ENCODE measurements at places on chromosomes 1 and 21.

- DNase-seq = no peak
These were observed 2.8 kb upstream of the ZC3H12A start for GRCh38 chr1:37471345-37472231.

DNA sequence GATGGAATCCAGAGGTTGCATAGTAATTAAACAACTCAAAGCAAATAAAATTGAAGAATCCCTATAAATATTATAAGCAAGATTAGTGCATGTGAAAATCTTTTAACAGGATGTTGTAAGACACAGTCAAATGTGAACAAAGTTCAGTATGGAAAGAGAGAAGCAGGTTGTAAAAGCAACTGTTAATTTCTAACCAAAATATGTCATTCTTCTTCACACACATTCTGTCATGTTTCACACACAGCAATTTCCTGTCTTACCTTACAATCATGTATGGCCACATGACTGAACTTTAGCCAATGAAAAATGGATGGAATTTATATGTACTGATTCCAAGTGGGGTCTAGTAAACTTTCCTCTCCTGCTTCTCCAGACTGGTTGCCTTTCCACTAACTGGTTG lies 527.7 kb upstream of the TMPRSS15 start:
- no peak for DNase-seq

GRCh38 chr1:160363951-160364735 lies 2.7 kb upstream of the NHLH1 start:
- no peak for DNase-seq

GRCh38 chr21:45522986-45523385 lies 19.3 kb downstream of the SLC19A1 start:
- DNase-seq = no peak

- no peak for DNase-seq
These were observed 71.4 kb downstream of the DDR2 start for GRCh38 chr1:162703708-162704107.

DNA sequence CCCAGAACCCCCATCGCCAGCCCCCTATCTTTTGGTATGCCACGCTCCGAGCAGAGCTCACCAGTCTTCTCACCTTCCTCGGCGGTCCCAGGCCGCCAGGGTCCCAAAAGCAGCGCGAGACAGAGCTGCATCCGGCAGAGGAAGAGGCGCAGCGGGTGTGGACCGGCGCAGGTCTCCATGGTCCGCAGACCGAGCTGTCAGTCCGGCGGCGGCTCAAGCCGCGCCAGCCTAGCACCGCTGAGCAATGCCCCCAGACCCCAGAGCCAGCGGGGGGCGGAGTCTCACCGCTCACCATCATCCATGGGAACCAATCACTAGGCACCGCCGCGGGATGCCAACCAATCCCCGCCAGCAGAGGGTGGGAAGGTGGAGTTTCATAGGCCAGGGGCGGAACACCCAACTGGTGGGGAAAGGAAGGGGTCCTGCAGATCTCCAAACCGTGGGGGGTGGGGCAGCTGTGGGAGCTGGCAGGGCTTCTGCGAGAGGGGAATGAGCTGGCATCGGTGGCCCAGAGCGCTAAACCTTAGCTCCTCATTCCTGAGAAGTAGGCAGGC lies at the start of gene EPHA10:
EPHA10 (minus strand) TSS at position 233 of the 554 bp plus-strand sequence; CDS start at position 179, 54 bp downstream.
- DNase-seq = no peak

- DNase-seq = no peak
These were observed 63.6 kb upstream of the GALNT2 start for GRCh38 chr1:230003409-230003808.

- no peak for DNase-seq
These were observed 72.4 kb upstream of the BCAR3 start for GRCh38 chr1:93753791-93754763.

Measured in stimulated activated CD8-positive, alpha-beta memory T cell treated with anti-CD3 and anti-CD28 coated beads, Interleukin-15, amount 100 ng/mL, for 1 hour (primary cell).